ENCODE measurements at places on chromosomes 11 and 22.
A peak's percentile ranks its signal among the peaks of the same experiment; 100 is the strongest.

DNA sequence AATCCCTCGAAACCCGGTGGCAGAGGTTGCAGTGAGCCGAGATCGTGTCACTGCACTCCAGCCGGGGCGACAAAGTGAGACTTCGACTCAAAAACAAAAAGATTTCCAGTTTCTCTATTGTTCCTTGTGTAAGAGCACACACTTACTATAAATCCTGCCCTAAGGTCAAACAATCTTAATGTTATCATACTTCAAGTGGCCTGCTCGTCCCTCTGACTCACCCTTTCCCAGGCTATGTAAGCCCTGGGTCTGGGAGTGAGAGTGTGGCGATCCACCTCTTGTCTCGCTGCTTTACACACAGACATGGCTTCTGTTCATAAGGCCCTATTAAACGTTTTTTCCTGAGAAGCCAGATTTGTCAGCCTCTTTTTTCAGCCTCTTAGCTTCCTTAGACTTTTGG lies 24.4 kb upstream of the A4GALT start:
- no peak overlapping the region for H3K4me3 ChIP-seq
- H3K4me1 ChIP-seq, result no peaks in the 10 kb centered on the region
- no peak overlapping the region for H3K27ac ChIP-seq

- peak; percentile 71 for DNase-seq
- H3K27me3 ChIP-seq, result no peaks in the 10 kb centered on the region
- peak overlapping the region; percentile 90 for H3K4me3 ChIP-seq
- peak overlapping the region; percentile 82 for H3K27ac ChIP-seq
- H3K4me1 ChIP-seq, result peaks cover 30% of the 10 kb centered on the region
- H3K36me3 ChIP-seq, result no peaks in the 10 kb centered on the region
Observed at GRCh38 chr11:117179048-117179999, 781 bp downstream of the SIDT2 start.

GRCh38 chr11:102577182-102577581 lies 46.6 kb upstream of the MMP7 start:
- peaks cover 24% of the 10 kb centered on the region for H3K4me1 ChIP-seq
- H3K27ac ChIP-seq, result no peak overlapping the region
- peaks cover 2% of the 10 kb centered on the region for H3K36me3 ChIP-seq
- no peak overlapping the region for H3K4me3 ChIP-seq
- H3K27me3 ChIP-seq, result peaks cover under 1% of the 10 kb centered on the region
- no peak for DNase-seq

- H3K27ac ChIP-seq, result no peak overlapping the region
- H3K27me3 ChIP-seq, result peaks cover 27% of the 10 kb centered on the region
- no peaks in the 10 kb centered on the region for H3K36me3 ChIP-seq
- H3K4me1 ChIP-seq, result no peaks in the 10 kb centered on the region
- H3K4me3 ChIP-seq, result no peak overlapping the region
Observed at GRCh38 chr11:123702139-123702538, 39.3 kb downstream of the ZNF202 start.

DNA sequence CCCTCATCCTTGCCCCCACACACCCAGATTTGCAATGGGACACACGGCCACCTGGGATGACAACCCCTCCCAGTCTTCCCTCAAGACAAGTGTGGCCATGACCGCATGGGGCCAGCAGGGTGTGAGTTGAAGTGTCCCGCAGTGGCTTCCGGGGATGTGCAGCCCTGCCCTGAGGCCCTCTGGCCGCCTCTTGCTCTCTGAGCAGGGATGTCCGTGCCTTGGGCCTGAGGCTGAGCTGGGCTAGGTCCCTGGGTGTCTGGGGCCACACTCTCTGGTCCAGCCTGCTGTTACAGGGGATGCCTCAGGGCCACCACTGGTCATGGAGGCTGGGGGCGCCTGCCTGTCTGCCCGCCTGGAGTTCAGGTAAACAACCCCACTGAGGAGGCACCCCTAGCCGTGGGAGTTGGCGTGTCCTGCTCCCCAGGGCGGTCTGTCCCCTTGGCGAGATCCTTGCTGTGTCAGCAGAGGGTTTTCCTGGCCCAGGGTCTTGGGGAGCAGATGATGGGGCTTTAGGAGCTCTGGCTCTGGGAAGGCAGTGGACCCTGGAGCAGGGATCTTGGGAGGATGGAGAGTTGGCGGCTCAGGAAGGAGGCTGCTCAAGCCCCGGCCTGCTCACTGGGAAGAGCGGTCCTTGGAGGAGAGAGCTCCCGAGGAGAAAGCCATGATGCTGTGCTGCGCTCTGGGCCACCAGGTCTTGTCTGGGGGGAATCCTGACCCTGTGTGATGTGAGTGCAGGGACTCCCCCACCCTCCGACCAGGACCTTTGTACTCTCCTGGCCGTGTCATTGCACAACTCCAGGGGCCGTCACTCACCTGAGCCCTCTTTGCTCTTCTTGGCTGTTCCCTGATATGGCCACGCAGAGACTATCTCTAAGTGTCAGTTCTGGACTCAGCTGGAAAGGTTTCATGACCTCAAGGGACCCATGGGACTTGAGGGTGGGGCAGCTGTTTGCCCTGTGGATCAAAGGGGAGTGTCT lies 67.9 kb downstream of the KCNQ1 start:
- H3K4me3 ChIP-seq, result no peak overlapping the region
- no peaks in the 10 kb centered on the region for H3K36me3 ChIP-seq
- no peak overlapping the region for H3K27ac ChIP-seq
- peak; percentile 33 for DNase-seq

All from activated CD8-positive, alpha-beta memory T cell treated with anti-CD3 and anti-CD28 coated beads, Interleukin-2, amount 10 ng/mL, durations not matched to agents 7 days and 5 days (primary cell).